ENCODE measurements at places on chromosomes 13 and 19.

DNA sequence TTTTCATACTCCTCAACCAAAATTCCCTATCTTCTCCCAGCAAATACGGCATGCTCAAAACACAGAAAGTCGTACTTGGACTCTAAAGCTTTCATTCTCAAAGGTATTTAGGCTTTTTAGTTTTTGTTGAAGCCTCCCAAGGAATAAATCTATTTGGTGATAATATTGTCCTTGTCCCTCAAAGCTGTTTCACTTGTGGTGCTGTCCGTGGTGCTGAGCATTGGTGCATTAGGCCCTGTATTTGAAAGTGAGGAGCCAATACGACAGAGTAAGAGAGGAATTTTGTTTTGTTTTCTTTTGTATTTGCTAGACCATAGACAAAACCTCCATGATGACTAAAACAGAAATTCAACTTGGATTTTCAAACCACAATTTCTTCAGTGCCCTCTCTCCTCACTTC, 3.2 kb upstream of the LGALS13 start:
- peak; percentile 6 for DNase-seq

GRCh38 chr13:42702716-42703115, 78.7 kb upstream of the FAM216B start:
- no peak for DNase-seq

GRCh38 chr13:110431425-110432294, 124.6 kb downstream of the COL4A2 start:
- no peak for DNase-seq

- no peak for DNase-seq
Observed at GRCh38 chr19:45103508-45104319, 10.7 kb downstream of the PPP1R37 start.

- no peak for DNase-seq
Observed at GRCh38 chr19:16441661-16442162, 30.1 kb downstream of the EPS15L1 start.

DNA sequence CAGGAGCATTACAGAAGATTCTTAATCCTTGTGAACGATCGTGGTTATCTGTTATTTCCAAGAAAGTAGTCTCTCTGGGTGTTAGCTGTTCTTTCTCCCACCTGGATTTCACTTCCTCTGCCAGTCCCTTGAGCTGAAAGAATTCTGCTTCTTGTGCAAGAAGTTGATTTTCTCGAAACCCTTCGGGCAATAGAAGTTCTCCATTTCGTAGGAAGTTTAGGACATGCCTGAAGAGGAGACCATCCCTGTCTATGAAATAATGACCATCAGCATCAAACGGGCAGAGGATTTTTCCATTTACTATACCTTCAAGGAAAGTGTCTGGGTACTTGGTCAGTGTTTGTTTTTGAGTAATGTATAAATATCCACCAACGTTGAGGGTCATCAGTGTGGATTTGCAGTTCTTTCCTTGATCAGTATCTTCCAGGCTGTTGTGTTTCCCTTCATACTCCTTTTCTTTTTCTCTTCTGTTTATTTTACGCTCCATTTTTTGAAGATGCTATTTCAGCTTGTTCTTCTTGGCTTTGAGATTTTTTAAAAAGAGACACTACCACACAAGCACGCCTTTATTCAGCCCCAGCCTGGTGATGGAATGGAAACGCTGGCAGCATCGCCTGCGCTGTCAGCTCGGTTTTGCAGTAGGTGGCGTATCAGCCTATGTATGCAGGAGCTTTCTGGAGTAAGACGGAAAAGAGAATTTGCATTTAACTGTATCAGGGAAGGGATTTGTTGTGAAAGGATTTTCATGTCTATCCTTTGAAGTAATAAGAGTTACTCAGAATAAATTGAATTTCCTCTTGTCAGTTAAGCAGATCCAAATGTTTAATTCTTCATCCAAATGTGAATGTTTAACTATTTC, 6.5 kb downstream of the KCTD4 start:
- no peak for DNase-seq

- DNase-seq: no peak
Observed at GRCh38 chr13:53276265-53276664, 247.7 kb downstream of the OLFM4 start.

GRCh38 chr13:80551650-80552497, 210.9 kb upstream of the SPRY2 start:
- no peak for DNase-seq

GRCh38 chr19:30682999-30683536, 310.9 kb downstream of the ZNF536 start:
- peak; percentile 76 for DNase-seq

- no peak for DNase-seq
Observed at GRCh38 chr13:31227870-31228269, 28.1 kb downstream of the B3GLCT start.

DNA sequence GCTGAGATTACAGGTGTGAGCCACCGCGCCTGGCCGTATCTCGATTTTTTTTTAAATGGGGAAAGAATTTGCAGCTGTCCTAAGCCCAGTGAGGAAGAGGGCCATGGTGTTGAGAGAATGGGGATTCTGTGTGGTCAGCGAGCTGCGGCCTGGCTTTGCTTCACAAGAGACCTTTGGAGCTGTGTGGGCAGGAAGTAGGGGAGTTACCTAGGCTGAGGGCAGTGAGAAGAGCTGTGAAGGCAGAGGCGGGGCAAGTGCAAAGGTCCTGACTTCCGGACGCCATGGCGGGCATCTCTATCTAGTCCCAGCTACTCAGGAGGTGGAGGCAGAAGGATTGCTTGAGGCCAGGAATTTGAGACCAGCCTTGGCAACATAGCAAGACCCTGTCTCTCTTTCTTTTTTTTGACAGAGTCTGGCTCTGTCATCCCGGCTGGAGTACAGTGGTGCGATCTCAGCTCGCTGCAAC, 4.9 kb downstream of the AP2A1 start:
- no peak for DNase-seq

DNA sequence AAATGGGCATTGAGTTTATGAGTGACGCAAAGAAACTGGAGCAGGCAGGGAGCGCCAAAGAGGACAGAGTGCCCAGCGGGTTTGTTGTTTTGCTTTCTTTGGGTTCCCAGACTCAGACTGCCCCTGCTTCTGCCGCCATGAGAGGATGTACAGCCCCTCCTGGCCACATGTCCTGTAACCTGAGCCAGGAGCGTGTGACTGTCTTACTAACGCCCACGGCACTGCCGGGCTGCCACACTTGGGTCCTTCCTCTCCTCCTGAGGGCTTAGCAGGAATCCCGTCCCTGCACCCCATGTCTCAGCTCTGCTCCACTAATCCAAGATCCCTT, 80.5 kb downstream of the GPR12 start:
- no peak for DNase-seq

- DNase-seq: peak; percentile 40
Observed at GRCh38 chr19:56133858-56134653, 7.0 kb upstream of the ZNF444 start.

- DNase-seq: no peak
Observed at GRCh38 chr13:26847281-26847680, 86.7 kb upstream of the GPR12 start.

GRCh38 chr13:98377635-98378378, 199.1 kb downstream of the STK24 start:
- DNase-seq: no peak
